ENCODE measurements at places on chromosomes 6 and 20.

- no peak for DNase-seq
Measured at GRCh38 chr20:16714242-16714641, 15.6 kb upstream of the SNRPB2 start.

DNA sequence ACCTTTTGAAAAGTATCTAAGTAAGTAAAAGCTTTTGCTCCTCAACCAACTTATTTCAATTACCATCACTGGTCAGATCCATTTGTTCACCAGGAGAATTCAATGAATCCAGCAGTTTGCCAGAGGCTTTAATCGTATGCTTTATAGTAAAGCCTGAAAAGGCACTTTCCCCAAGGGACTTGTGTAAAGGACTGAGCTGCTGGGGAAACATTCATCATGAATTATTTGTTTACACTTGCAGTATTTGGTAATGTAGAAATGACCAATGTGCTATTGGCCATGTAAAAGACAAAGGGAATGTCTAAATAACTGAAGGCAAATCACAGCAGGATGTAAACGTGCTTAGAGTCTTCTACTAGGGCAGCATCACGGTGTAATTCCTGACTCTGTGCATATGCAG lies 471.4 kb downstream of the ADGRB3 start:
- no peak for DNase-seq

GRCh38 chr6:148455225-148455624 lies 112.6 kb downstream of the SASH1 start:
- DNase-seq, result no peak

GRCh38 chr6:158752613-158753012 lies 66.6 kb downstream of the EZR start:
- peak; percentile 72 for DNase-seq

GRCh38 chr20:48738399-48739304 lies 89.1 kb downstream of the PREX1 start:
- DNase-seq, result no peak

DNA sequence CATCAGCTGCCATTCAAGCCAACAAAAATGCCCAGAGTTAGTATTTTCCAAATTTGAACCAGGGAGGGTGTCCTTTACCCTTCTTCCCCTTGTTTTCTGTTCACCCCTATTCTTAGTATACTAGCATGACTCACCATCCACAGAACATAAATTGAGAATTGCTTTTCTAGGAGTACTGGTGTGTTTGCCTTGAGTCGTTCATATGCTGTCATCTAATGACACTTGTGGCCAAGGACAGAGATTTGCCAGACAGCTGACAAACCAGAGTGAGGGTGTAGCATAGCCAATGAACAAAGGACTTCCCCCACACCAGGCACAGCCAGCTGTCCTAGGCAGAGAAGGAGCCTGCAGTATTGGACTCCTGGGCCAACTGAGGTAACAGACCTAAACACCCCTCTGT lies 62.2 kb downstream of the FILIP1 start:
- no peak for DNase-seq

DNA sequence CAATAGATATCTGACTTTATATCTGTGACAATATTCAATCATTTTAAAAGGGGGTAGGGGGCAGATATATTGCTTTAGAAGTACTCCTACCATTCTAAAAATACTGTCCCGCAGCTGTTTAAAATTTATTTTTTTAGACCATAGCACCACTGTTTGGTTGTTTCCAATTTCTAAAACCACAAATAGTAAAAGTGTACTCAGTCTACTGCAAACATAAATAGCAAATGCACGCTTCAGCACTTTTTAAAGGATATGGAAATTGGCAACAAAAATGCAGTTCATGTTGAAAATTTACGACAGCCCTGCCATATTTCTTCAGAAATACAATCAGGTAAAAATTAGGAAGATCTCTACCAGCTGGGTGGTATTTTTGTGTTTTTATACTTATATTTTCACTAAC lies 132.0 kb upstream of the RUNX2 start:
- no peak for DNase-seq

GRCh38 chr20:5714261-5715041 lies 35.8 kb upstream of the SHLD1 start:
- no peak for DNase-seq

DNA sequence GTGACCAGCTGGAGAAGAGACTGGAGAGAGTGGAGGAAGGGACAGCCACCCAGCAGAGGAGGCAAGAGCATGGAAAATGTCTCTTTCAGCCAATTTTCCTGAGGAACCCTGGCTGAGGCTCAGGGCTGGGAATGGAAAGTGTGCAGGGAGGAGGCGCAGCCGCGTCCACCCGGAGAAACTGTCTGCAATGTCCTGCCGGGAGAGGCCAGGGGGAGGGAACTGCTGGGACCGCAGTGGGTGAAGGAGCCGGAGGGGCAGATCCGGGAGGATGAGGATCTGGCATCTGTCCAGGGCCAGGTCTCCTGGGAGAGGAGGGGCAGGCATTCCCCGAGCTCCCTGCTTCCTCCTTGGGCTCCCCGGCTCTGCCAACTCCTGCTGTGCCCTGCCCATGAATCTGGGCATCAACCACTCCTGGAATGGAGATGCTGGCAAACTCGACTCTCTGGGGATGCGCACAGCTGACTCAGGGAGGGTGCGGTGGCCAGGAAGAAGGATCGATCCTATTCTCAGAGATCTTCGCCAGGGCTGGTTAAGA lies 17.4 kb upstream of the HM13 start:
- DNase-seq, result no peak

- no peak for DNase-seq
Measured at GRCh38 chr6:135261872-135262725, 81.0 kb downstream of the MYB start.

- DNase-seq, result no peak
Measured at GRCh38 chr6:167137081-167137480, 14.2 kb downstream of the CCR6 start.

- DNase-seq, result no peak
Measured at GRCh38 chr6:108251252-108251651, 9.6 kb downstream of the SNX3 start.

GRCh38 chr6:126344181-126344580 lies 4.3 kb downstream of the CENPW start:
- DNase-seq, result no peak

GRCh38 chr6:31776485-31776988 lies 591 bp downstream of the VWA7 start:
- DNase-seq, result no peak

- no peak for DNase-seq
Measured at GRCh38 chr20:10306440-10307358, 88.1 kb downstream of the SNAP25 start.

- no peak for DNase-seq
Measured at GRCh38 chr20:54940522-54940921, 465.1 kb downstream of the DOK5 start.

DNA sequence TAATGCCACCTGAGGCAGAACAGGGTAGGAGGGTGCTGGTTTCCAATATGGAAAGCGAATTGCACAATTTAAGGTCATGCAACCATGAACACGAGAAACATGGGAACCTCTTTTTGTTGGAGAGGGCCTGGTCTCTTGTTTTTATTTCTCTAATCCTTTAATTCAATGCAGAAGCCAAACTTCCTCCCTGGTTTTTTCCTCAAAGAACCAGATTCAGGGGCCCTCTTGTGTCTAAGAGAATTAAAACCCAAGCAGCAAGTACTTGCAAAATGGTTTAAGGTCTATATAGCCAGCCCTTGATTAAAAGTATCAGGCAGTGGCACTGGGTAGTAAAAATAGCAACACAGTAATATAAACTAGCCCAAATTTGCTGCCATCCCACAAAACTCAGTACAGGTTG lies 19.5 kb downstream of the GSTA4 start:
- DNase-seq, result no peak
